ENCODE measurements at places on chromosomes 12 and 14.

DNA sequence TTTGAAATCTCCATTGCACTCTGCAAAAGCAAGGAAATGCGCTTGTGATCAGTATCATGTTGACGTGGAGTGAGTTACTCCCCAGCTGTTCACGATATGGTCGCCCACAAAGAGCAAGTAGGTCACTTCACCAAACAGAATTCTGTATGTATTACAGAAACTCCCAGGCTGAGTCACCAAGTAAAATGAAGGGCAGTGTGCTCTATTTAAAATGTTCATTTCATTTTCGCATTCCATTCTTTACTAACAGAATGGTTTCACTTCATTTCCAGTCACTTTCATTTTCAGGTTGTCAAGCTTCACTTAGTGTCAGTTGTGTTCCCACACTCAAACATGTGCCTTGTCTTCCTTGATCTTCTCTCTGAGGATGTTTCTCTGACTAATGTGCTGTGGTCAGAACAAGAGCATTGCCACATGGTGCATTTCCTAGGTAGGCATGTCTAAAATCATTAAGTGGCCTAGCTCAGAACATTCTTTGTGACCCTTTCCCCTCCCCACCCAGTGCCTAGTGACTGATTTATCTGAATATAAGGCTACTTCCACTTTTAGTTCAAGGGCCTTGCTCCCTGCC lies 391.2 kb downstream of the RAD51B start:
- DNase-seq = peak; percentile 95

DNA sequence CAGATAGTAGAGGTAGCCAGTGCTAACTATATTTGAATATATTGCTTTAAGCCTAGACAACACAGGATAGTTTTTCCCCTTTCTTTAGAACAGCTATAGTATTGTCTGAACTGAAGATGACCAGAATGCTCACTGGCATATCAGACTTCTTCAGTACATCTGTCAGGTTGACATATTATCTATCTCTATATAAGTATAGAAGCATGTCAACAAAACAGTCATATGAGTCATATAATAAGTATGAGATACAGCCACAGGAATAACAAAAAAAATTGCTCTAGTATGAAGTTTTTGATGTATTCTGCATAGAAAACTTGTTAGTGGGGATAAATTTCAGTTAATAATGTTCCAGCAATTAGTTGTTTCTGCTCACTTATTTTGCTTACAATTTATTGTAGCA lies 767.7 kb downstream of the LRFN5 start:
- peak; percentile 21 for DNase-seq

- DNase-seq = no peak
These were observed 95.6 kb upstream of the NRXN3 start for GRCh38 chr14:78074561-78074960.

- peak; percentile 25 for DNase-seq
These were observed 6.4 kb upstream of the DTX1 start for GRCh38 chr12:113049976-113050742.

GRCh38 chr14:32932914-32933628 lies 5.6 kb upstream of the NPAS3 start:
- DNase-seq = no peak
